ENCODE measurements at places on chromosomes 3 and 15. TPM values are rescaled to one million over a fixed set of nuclear protein-coding genes. Genes with fewer than 3 reads are reported as not detected.

PPP1R14D gene
- 1.3 TPM for total RNA-seq

INO80 gene
- total RNA-seq: 35.6 TPM

GNAT1 gene
- not detected for total RNA-seq

TGFBR2 gene
- 329 TPM for total RNA-seq

XYLB gene
- 3.1 TPM for total RNA-seq

ARPIN gene
- 30.5 TPM for total RNA-seq

PGBD4 gene
- 1.3 TPM for total RNA-seq

TMEM158 gene
- 2.1 TPM for total RNA-seq

SPRED1 gene
- total RNA-seq: 62.1 TPM

PYGO1 gene
- 11.1 TPM for total RNA-seq

ACOX2 gene
- total RNA-seq: 20.1 TPM

UQCRC1 gene
- total RNA-seq: 126 TPM

NOX5 gene
- total RNA-seq: 0.14 TPM

SPINK8 gene
- total RNA-seq: not detected

SH2D7 gene
- total RNA-seq: not detected

ZNF35 gene
- total RNA-seq: 10.0 TPM

All from upper lobe of right lung (tissue), 1 donor.